ENCODE measurements at places on chromosomes 3 and 15.
A peak's percentile ranks its signal among the peaks of the same experiment; 100 is the strongest.

DNA sequence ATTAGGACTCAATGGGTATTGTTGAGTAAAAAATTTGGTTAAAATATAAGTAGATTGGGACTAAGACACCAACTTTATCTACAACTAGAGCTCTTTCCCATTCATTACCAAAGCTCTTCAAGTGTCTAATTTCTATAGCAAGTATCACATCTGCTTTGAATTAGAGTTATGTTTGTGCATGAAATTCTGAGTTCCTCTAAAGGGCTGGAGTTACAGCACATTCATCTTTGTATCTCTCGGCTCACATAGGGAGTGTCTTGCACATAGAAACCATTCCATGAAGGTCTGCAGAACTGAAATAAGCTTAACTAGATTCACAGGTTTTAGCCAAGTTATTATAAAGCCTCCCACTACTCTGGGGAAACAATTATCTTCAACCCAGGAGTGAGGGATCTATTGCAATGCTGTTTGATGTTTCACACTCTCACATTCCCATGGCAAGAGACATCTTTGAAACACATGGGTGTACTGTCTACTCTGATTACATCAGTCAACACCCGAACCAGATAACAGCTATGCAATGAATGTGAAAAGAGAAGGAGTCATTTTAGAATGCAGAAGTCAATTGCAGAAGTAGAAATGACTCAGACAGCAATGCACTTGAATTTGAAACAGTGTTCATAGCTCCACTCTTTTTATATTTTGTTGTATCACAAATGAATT lies 93.1 kb upstream of the KBTBD8 start:
- DNase-seq: no peak

DNA sequence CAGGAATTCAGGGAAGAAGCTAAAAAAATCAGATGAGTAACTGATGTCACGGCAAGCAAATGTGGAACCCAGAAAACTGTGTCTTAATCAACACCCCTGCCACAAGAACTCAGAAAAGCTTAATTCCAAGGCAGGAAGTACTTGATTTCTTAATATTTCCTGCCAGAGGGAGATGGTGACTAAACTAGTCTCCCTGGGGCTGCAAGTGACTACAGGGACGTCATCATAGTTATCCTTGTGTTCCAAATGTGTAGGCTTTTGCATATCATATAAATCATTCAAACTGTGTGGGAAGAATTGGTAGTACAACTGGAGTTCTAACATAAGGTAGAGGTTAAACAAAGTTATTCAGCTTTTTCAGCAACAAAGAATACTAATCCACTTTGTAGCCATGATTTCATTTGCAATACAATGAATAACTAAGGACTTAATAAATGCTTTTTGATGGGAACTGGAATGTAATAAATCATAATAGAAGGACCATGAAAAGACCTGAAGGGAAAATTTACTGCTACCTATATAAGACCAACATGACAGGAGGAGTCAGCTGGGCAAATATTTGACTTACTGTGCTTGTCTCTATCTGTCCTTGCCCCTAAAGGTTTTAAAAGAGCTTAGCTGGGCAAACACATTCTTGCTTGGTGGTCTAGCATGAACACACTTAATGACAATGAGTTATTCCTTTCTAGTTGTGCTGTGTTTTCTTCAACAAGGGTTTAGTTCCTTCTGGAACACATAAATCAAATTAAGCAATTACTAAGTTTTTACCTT lies 76.0 kb upstream of the NECTIN3 start:
- DNase-seq: no peak

GRCh38 chr3:134029734-134030378 lies at the start of gene SLCO2A1:
TSS of gene SLCO2A1 (minus strand) at chr3:134029925. CDS start at chr3:134029802, 123 bp downstream.
- no peak for DNase-seq

DNA sequence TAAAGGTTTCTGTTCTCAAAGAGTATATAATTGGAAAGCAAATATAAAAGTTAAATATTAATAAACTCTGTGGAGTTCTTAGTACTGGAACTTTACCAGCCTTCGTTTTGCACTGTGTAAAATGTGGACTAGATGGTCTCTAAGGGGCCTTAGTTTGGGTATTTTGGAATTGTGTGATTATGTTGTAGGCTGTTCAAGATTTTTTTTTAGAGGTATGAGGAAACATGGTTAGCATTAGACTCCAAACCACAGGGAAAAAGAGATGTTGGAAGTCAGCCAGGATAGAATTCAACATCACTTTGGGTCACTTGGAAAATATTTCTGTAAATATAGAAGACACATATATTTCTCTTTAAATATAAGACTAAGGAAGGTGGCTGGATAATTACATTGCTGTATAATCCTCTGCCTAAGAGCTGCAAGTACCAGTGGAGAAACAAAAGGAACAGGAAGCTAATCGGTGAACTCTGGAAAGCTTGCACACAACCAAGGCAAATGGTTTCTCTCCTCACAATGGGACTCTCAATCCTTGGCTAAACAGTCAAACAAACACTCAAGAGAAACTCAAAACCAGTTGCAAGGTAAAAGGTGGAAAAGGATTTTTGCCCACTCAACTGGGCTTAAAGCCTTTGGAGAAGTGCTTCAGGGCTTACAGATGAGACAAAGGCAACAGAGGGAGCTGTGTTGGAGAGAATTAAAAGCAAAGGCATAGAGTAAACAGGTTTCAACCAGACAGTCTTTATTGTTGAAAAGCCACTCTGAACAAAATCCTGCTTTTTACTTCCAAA lies 141.7 kb downstream of the NR1D2 start:
- DNase-seq: no peak

DNA sequence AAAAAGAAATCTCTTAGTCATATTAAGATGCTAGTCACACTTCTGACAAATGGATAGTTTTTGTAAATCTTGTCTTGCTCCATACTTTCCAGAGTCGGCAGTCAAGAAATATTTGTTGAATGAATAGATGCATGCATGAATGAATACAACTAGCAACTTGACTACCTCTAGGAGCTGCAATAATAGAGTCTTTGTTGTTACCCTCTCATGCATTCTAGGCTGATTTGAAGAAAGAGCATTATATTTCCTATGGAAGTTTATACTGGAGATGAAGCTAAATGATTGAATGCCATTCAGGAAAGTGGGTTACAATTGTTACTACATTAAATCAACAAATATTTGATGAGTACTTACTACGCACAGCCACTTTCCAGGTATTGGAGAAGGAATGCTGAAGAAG lies 18.1 kb upstream of the TRAT1 start:
- no peak for DNase-seq

DNA sequence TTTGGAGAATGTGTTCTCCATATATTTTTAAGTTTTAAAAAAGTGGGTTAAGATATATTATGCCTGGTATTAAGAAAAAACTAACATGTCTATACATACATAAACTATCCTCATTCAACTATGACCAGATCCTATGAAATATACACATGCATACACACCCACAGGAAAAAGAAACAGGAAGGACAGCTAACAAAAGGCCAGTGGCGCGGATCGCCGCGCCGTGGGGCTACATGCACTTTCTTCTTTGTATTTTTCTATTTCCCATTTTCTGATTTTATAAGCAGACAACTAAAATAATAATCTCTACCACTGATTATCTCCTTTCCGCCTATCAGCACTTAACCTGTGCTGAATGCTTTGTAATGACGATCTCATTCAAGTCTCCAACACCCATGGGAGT lies 160.1 kb downstream of the OR4M2 start:
- no peak for DNase-seq

- no peak for DNase-seq
These were observed 56.9 kb downstream of the TFRC start for GRCh38 chr3:196024968-196025367.

GRCh38 chr3:69999140-70000027 lies at the start of gene SAMMSON:
TSS of gene SAMMSON (plus strand) at chr3:69999733.
- DNase-seq: peak; percentile 56

DNA sequence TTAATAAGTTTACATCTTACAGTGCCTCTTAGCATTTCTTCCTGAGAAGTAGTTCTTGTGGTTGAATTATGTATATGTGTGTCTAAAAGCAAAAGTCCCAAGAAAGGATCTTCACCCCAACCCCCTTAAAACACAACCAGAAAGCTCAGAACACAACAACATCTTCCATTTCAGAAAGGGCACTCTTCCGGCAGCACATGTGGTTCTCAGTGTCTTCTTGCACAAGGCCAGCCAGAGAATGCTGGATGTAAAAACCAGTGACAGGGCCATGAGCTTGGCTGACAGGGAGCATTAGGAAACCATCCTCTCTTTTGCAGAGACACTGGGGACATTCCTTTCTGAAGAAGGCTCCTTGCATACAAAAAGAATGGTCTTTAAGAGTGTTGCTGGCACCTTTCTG lies 45.0 kb downstream of the EEFSEC start:
- no peak for DNase-seq

- DNase-seq: no peak
These were observed 157.4 kb upstream of the NPHP3 start for GRCh38 chr3:132879656-132880055.

GRCh38 chr3:186882881-186883685 lies 40.6 kb downstream of the ADIPOQ start:
- no peak for DNase-seq

- DNase-seq: no peak
These were observed 5.9 kb downstream of the DPH6 start for GRCh38 chr15:35540021-35540420.

DNA sequence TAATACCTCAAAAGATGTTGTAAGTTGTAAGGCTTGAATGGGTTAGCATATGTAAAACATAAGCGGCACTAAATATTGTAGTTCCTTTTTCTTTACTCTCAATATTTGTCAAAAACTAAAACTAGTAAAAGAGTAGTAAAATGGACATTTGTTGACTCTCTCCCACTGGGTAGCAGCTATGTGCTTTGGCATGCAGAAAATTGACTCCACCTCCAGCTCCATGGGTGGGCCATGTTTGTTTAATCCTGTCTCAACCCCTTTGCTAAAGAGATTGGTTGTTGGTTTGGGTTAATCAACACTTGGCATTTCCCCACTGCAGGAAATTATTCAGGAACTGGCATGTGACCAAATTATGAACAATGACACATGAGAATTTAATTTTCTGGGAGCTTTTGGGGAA lies 114.8 kb downstream of the EOMES start:
- DNase-seq: no peak

- DNase-seq: peak; percentile 43
These were observed 196.1 kb downstream of the GOLGA6L6 start for GRCh38 chr15:20345401-20345958.

DNA sequence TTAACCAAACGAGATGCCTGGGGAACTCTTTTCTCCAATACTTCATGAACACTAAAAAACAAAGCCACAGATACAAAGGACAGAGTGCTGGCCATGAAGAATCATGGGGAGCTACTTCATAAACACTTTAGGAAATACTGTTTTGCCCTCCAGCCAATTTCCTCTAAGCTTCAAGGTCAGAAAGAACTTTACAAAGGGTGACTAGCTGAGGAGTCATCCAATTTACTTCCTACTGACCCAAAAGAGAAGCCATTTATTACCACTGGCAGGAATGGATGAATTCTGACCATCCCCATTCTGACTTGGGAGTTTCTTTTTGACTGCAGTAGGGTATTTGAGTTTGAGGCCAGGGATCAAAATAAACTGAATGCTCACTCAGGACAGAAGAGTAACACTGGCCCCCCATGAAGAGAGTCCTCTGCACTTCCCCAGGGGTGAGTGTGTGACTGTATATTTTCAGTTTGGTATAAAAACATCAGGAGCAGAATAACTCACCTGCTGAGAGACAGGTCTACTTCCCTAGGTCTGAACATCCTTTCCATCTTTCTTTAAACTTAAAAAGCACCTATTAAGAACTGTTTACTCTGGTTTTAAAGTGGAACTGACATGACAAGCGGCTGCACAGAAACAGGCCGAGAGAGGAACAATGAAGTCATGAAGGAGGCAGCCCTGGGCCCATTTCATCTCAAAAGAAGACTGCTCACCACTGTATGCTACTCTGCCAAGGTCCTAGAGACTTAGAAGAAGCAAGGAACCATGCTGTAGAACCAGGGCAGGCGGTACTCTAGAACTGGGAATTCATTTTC lies 203.6 kb downstream of the TNIK start:
- DNase-seq: no peak
